ENCODE measurements at places on chromosomes 11 and 22.

GRCh38 chr11:9577556-9577955 is 4.1 kb downstream of the WEE1 start:
- DNase-seq: no peak

- no peak for DNase-seq
Measured at GRCh38 chr11:133029107-133029506, 503.2 kb downstream of the OPCML start.

GRCh38 chr11:105840391-105840790 is 181.6 kb downstream of the MSANTD4 start:
- no peak for DNase-seq

- no peak for DNase-seq
Measured at GRCh38 chr11:72037554-72038311, 39.0 kb downstream of the IL18BP start.

- no peak for DNase-seq
Measured at GRCh38 chr11:32884770-32885384, 7.7 kb upstream of the QSER1 start.

DNA sequence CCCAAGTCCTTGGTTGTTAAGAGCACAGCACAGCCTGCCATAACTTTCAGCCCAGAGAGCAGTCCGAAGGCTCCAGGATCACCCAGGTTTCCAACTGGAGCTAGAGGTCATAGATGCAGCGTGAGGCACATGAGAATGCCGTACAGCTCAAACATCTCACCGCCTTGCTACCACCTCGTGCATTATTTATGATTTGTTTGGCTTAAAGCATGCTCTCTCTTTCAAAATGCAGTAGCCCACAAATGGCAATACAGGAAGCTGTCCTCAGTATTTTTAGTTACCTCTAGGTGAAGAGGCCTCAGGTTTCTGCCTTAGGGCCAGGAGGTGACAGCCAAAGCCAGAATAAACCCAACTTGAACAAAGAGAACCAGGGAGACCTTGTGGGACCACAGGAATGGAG is 14.4 kb downstream of the SCN3B start:
- no peak for DNase-seq

DNA sequence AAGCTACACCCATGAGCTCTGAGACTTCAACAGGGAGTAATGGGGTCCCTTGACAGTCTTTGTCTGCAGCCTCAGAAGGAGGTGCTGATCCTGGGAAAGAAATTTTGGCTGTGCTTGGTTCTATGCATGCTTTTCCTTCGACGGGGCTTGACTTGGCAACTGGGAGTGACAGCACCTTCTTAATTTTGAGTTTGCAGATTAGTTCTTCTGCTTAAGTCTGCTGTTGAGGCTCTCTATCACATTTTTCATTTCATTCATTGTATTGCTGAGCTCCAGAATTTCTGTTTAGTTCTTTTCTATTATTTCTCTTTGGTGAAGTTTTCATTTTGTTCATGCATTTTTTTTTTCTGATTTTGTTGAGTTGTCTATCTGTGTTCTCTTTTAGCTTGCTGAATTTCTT is 125.6 kb downstream of the SNX19 start:
- no peak for DNase-seq

- no peak for DNase-seq
Measured at GRCh38 chr11:77372726-77373125, 71.2 kb upstream of the GDPD4 start.

GRCh38 chr11:76161261-76161961 is 44.9 kb downstream of the WNT11 start:
- no peak for DNase-seq

DNA sequence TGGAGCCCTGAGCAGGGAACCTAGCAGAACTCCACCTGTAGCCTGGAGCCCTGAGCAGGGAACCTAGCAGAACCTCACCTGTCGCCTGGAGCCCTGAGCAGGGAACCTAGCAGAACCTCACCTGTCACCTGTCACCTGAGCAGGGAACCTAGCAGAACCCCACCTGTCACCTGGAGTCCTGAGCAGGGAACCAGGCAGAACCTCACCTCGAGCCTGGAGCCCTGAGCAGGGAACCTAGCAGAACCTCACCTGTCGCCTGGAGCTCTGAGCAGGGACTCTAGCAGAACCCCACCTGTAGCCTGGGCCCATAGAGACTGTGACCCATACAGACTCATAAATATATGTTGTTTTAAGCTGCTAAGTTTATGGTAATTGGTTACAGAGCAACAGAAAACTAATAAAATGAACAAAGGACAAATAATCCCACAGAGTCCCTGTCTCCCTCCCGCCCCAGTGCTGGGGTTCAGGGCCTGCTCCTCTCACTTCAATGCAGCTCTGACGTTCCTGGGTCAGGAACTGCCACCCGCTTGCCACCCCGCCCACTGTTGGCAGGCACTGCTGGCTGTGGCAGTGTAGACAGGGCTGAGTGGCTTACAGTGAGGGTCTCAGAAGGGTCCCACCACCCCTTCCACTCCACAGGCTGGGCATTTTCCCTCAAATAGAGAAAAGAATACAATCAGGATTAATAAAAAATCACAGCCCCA is 259.1 kb downstream of the TBC1D22A start:
- DNase-seq: no peak

DNA sequence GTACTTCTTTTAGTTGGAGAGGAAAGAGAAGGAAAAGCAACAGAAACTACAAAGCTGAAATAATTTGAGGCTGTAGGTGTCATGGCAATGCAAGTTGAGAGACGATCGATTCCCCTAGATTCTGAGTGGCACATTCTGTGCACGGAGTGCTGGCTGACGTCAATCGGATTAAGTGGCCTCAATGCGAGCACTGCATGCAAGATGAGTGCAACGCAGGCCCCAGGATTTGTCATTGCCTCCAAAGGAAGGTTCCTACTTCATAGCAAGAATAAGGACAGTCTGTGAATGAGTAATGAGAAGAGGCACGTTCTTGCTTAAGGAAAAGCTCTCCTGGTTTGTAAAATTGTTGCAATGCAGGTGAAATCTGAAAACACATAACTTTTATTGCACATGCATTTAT is 892.4 kb downstream of the KCNA4 start:
- DNase-seq: no peak

DNA sequence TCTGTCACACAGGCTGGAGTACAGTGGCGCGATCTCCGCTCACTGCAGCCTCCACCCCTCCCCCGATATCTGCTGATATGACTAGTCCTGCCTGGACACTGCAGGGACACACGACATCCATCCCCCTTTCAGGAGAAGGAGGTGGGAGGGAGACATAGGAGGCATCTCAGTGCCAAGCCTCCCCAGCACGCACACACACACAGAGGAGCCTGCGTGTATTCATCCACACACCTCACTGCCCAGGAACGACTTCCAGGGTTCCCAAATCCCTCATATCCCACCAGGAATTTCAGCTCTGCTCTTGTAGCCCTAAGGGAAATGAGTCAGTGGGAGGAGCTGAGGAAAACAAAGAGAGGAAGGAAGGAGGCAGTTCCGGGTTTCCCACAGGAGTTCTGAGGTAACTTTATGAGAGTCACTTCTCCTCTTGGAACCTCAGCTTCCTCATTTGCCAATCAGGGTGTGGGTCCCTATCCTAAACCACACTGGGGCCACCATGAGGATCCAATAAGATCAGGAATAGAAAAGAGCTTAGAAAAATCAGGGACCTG is 37.2 kb upstream of the ACER3 start:
- DNase-seq: peak; percentile 66

- peak; percentile 44 for DNase-seq
Measured at GRCh38 chr11:15815246-15816195, 540.8 kb downstream of the SOX6 start.

All from MV-4-11 (cell line).